Hypothalamus (tissue), 51 donors: ENCODE measurements at places on chromosomes 4 and X.

DNA sequence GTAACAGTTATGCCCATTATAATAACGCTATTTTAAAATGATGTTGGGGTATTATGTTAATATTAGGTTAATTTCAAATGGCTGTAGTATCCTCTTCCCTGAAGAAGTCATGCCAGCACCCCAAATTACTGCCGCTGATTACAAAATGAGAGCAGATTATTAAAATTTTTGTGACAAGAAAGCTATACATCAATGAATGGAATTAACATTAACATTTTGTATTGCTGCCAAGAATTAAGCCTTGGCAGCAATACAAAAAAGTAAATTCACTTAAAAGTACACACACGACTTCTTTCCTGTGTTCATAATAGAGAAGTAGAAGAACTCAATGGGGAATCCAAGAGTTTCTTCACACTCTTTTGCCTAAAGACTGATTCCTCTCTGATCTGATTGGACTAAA is 482.8 kb downstream of the STIM2 start:
- no peak for DNase-seq

GRCh38 chrX:51461053-51462044 is 35.0 kb downstream of the NUDT11 start:
- DNase-seq: no peak

DNA sequence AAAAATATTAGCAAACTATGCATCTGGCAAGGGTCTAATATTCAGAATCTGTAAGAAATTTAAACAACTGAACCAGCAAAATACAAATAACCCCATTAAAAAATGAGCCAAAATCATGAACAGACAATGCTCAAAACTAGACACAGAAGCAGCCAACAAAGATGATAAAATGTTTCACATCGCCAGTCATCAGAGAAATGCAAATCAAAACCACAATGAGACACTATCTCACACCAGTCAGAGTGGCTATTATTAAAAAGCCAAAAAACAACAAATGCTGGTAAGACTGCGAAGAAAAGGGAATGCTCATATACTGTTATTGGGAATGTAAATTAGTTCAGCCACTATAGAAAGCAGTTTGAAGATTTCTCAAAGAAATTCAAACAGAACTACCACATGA is 201.3 kb upstream of the CPEB2 start:
- DNase-seq: no peak

- DNase-seq: no peak
These were observed 638.9 kb downstream of the SPRY1 start for GRCh38 chr4:124035364-124036041.

- no peak for DNase-seq
These were observed 732.1 kb downstream of the STIM2 start for GRCh38 chr4:27592738-27593137.

DNA sequence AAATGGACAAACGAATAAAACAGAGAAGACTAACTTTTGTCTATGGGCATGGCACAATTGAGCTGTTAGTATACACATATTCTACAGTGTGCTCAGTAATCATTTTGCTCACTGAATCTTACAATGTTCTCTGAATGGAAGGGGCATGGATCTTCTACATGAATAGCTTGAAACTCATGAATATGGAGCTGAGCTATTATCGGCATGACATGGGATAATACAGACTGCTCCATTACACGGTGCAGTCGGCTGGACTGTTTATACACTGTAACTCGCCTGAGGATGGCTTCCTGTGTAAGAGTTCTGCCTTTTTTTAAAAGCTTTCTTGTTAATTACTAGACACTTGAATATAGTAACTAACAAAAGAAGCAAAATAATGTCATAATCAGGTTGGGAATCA is 368.5 kb upstream of the MAD2L1 start:
- no peak for DNase-seq

GRCh38 chrX:45758319-45758718 is 557.6 kb upstream of the DIPK2B start:
- DNase-seq: no peak

DNA sequence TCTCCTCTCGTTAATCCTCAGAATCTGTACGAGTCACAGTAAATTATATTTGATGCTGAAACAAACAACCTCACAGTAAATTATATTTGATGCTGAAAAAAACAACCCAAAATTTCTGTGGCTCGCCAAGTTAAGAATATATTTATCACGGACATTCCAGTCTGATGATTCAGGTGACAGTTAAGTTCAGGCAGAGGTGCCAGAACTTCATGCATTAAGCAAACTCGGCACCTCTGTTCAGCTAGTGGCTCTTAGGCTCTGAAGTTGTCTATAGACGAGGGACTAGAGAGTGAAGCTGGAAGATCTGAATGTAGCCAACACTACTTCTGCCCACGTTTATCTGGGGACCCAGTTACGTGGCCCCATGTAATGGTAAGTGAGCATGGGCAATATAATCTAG is 132.2 kb upstream of the AGA start:
- no peak for DNase-seq

DNA sequence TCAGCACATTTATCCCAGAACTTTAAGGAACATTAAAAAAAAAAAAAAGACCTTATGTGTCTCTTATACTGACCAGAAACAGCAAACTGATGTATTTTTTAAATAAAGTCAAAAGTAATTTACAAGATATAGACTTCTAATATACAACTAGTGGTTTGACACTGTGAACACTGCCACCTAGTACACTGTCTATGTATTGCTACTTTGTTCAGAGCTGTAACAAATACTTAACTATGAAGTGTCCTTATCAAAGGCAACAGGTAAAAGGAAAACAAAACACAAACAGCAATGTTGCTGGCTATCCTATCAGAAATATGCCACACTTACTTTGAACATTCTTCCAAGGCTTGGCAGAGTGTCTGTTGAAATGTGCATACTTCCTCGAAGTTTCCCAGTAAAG is 60.4 kb downstream of the CD40LG start:
- DNase-seq: no peak

DNA sequence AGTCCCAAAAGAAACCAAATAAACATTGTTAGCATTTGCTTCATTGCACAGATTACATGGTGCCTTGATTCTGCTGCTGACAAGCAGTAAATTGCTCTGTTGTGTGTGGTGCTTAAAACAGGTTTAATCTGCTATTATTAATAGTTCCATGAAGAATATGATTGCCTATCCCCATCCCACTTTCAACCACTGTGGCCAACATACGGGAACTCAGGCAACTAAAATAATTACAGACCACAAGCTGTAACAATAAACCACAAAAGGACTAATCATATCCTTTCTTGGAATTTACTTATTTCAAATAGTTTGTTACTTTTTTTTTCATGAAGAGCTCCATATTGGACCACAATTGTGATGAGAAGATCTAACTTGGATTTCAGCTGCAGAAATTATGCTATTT is 131.5 kb downstream of the PACRGL start:
- DNase-seq: no peak

- no peak for DNase-seq
These were observed 15.2 kb downstream of the FHDC1 start for GRCh38 chr4:152951348-152951747.

- peak; percentile 7 for DNase-seq
These were observed 18.6 kb downstream of the TRIM2 start for GRCh38 chr4:153222707-153223426.

GRCh38 chrX:111447298-111447697 is 35.3 kb upstream of the DCX start:
- no peak for DNase-seq
